HS-27A (cell line): ENCODE measurements at places on chromosomes 7 and 10.

DNA sequence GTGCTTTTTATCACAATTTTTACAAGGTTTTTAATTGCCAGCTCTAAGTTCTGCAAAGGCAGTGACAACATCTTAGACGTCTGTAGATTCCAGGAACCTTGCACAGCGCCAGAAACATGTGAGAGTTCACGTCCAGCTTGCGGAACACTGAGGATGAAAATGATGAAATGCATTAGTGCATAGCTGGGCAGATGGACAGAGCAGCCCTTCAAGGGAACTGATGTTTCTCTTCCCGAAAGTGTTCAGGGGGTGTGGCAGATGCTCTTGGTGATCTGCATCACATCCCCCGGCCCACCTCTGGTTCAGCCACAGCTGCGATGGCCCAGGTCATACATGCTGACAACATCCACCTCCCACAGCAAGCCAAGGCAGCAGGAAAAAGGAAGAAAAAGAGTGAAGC, 40.9 kb downstream of the ITIH5 start:
- no peak for DNase-seq

- DNase-seq: no peak
Observed at GRCh38 chr7:96218664-96219243, 103.1 kb downstream of the SLC25A13 start.

DNA sequence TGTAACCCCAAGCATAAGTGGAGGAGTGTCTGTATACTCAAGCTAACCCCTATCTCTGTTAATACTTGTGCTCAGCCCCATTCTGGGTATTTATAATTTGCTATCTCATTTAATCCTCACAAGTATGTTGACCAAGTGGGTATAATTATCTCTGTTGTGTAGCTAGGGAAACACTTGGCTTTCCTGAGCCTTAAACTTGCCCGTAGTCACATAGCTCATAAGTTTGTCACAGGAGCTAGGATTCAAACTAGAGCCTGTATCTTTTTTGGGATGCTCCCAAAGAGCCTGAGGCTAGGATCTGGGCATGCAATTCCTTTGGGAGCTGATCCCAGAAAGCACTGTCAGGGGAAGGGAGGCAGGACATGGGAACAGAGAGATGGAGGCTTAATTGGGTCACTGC, 377.4 kb downstream of the GALNT17 start:
- DNase-seq: no peak

GRCh38 chr7:40680657-40681056, 545.9 kb downstream of the SUGCT start:
- no peak for DNase-seq

DNA sequence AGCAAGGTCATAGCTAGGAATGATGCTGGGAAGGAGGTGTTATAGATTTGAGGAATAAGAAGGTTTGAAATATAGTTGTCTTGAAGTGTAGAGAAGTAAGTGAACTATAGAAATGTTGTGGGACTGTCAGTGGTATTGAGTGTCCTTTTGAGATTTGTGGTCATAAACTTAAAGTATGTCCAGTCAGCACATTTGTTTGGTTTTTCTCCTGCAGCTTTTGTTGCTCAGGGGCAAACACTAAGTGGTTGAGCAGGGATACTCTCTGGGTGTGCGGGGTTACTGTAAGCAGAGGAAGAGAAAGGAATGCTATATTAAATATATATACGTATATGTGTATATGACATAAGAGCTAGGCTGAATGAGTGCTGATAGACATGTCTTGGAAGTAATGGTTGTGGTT, 67.1 kb downstream of the HECTD2 start:
- no peak for DNase-seq
